Endodermal cell (in vitro differentiated cells): ENCODE measurements at places on chromosomes 2 and 18. TPM values are rescaled to one million over a fixed set of nuclear protein-coding genes. Genes with fewer than 3 reads are reported as not detected.
A peak's percentile ranks its signal among the peaks of the same experiment; 100 is the strongest.

DNA sequence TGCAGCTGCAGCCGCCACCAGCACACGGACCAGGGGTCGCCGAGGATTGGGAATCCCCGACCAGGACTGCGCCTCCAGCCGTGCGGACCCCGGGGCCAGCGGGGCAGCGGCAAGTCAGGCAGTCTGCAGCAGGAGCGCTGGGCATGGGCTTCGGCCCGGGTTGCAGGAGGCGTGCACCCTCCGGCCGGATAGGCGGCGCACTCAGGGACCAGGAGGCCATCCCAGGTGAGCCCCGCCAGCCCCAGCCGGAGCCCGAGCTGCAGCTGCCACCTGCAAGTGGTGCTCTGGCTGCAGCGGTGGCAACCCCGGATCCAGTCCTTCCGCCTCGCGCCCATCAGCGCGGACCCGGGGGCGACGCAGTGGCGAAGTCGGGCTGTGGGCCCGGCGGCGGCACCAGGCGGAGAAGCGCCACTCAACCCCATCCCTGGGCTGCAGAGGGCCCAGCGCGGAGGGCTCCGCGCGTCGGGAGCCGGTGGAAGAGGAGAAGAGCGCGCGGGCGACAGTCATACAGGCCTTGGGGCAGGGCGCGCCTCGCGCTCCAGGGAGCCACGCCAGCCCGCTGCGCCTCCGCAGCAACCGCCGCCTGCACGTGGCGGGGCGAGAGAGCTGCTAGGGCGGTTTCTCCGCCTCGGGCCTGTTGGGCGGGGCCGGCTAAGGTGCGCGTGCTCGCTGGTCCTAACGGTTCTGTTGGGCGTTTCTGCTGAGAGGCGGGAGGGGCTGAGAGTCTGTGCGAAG lies 73.8 kb downstream of the RPIA start:
- peak; percentile 85 for DNase-seq

GRCh38 chr2:188495969-188496431 lies 204.3 kb downstream of the GULP1 start:
- DNase-seq, result no peak

DNA sequence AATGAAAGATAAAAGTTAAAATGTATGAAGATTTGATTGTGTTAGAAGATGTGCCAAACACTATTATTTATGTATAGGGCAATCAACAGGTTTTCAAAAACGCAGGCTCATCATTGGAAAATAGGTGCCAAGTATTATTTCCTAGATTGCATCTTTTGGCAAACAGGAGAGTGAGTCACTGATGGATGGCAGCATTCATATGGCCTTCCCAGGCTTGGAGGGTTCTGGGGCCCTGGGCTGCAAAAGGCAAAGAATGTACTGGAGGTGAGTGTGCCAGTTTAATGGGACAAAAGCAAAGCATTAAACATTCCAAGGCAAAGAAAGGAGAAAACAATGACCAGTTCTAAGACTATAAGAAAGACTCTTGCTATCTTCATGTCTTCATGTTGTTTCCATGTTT lies 379.4 kb downstream of the RIT2 start:
- DNase-seq, result no peak

DNA sequence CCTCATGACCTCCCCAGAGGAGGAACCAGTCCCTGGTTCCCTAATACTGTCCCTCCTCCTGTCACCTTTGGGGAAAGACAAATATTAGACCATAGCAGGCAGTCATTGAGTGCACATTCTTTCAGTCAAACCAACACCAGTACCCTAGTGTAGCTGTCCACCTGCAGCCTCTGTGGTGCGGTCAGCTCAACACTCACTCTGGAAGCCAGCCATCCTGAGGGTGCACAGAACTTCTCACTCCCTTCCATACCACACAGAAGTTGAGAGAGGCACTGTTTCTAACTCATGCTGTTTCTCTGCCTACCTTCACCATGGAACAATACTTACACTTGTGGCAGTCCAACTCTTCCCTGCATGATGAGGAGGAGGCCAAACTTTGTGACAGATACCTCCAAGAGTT lies 232.6 kb upstream of the FBXO11 start:
- no peak for DNase-seq

- no peak for DNase-seq
Observed at GRCh38 chr18:9570255-9570654, 44.1 kb downstream of the PPP4R1 start.

- no peak for DNase-seq
Observed at GRCh38 chr2:59806486-59806885, 747.0 kb downstream of the BCL11A start.

DNA sequence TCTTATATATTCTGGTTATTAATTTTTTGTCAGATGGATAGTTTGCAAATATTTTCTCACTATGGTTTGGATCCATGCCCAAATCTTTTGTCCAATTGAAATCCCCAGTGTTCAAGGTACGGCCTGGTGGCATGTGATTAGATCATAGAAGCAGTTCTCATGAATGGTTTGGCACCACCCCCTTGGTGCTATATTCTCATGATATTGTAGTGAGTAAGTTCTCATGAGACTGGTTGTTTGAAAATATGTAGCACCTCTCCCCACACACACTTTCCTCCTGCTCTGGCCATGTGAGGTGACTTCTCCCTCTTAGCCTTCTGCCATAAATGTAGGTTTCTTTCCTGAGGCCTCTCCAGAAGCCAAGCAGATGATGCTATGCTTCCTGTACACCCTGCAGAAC lies 107.7 kb upstream of the KYNU start:
- DNase-seq, result no peak

- no peak for DNase-seq
Observed at GRCh38 chr2:122166820-122167219, 411.4 kb downstream of the TSN start.

Gene CHST10
- total RNA-seq, result 17.4 and 18.5 TPM in 2 replicates

DNA sequence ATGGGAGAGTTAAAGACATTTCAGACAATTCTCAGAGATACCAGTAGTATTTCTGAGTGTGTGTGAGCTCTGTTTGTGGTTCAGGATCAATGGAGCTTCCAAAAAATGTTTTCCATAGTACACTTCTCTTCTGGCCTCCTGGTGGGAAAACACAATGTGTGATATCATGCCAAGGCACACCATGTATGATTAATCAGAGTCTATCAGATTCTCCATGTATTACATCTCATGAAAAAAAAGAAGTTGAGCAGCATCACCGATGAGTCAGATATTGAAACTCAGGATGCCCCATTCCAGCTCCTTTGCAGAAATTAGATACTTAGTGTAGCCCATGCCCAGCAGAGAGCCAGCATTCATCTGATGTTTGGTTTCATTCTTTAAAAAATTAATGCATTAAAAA lies 620.3 kb upstream of the POU3F3 start:
- no peak for DNase-seq

- DNase-seq, result no peak
Observed at GRCh38 chr18:64082054-64082453, 66.8 kb downstream of the LINC00305 start.

DNA sequence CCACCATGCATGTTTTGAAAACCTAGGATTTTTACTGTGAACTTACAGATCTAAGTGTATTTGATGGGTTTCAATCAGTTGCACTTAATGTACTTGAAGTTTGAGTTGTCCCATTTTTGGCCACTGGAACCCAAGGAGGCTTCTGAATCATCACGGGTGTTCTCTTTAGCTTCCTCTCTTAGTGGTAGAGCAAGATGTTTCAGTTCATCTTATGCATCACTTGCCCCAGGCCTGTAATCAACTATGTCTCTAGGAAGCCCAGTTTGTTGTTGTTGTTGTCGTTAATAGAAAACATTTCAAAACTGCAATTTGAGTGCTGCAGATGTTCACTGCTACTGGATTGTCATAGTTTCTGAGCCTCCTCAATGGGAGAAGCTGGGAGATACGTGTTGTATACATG lies 97.0 kb downstream of the FHOD3 start:
- no peak for DNase-seq

GRCh38 chr2:53067056-53067455 lies 700.5 kb upstream of the CHAC2 start:
- DNase-seq, result no peak

GRCh38 chr2:235433860-235434259 lies 60.0 kb upstream of the AGAP1 start:
- peak; percentile 17 for DNase-seq

GRCh38 chr2:185484602-185485001 lies 254.0 kb upstream of the FSIP2 start:
- DNase-seq, result peak; percentile 70

GRCh38 chr2:10963155-10963554 lies 51.4 kb downstream of the KCNF1 start:
- no peak for DNase-seq

Gene PNKD
- total RNA-seq, result 39.6 to 43.1 TPM (median 40.2 TPM) in 3 replicates

- peak; percentile 66 for DNase-seq
Observed at GRCh38 chr2:102520009-102520408, 47.0 kb downstream of the SLC9A4 start.

DNA sequence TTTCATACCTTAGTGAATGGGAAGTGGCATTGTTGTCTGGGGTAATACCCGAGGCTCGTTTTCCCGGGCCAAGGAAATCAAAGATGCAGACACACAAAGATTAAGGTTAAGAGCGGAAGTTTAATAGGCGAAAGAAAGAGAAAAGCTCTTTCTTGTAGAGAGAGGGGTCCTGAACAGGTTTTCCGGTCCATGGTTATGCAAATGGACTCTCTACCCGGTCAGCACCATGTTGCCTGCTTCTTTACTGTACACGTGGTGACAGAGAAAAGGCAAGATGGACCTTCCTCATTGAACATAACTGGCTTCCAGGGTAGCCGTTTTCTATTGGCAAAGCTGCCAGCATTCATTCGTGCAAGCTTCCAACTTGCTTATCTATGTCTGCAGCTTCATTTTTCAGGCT lies 2063.5 kb downstream of the SUCLG1 start:
- no peak for DNase-seq

GRCh38 chr2:65724752-65725151 lies 292.4 kb upstream of the SPRED2 start:
- DNase-seq, result no peak

GRCh38 chr2:44934983-44935728 lies 6.3 kb upstream of the SIX3 start:
- peak; percentile 85 for DNase-seq

Gene CD8B2
- total RNA-seq, result not detected in 3 replicates

- no peak for DNase-seq
Observed at GRCh38 chr2:162710287-162710890, 128.2 kb downstream of the KCNH7 start.

DNA sequence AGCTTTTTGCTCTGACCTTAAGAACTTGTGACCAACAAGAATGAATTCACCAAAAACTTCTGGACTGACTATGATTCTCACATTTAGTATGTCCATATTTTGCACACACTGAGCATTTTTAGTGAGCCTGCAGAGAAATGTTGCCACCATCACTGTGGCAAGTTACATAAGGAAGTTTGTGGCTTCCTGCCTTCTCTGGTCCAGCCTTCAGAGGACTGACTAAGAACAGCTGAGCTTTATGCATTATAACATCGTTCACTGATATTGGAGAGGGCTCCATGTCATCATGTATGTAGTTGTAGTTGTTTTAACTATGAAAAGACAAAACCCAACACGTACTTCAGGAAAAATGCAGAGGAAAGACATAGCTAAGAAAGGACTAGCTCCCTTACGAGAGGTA lies 218.0 kb upstream of the CRIM1 start:
- DNase-seq, result no peak

DNA sequence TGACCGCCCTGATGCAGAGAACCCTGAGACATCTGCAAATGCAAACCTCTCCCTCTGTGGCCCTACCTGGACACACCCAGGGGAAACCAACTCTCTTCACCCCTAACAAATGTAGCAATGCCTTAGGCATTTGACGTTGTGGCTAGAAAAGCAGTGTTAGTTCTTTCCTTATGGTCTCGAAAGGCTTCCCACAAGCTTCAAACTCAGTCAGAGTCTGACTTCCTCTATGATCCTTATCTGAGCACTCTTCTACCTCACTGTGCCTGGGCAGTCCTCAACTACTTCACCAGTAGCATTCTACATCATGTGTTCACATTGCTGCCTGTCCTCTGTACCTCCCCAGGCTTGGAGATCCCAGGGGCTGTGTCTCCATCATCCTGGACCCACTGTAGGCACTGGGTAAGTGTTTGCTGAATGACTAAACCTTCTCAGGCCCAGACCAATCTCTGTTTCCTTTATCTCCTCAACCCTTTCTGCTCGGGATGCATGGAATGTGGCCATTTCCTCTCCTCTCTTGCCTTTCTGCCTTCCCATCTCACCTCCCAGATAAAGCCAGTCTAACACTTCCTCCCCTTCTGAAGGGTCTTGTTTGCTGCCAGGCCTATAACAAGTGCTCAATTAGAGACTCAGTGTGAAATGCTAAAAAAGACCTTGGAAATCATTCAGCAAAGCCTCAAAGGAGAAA lies 91.7 kb upstream of the ACAA2 start:
- DNase-seq, result peak; percentile 73

GRCh38 chr2:201248288-201248844 lies 12.0 kb upstream of the CASP8 start:
- DNase-seq, result no peak

DNA sequence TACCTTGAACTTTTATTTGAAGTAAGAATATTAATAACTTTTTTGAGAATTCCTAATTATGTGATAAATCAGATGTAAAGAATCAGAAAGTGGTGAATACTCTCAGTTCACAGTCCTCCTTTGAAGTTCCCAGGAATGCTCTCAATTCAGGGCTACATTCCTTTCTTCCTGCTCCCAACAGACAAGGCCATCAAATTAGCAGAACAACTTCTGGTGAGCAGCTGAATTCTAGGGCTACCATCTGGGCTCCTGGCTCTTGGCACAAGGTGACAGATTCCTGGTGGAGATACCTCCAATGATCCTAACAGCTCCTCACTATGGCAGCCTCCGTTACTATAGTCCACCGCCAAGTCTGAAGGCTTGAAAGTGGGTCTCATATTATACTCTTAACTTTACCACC lies 37.8 kb upstream of the OLA1 start:
- DNase-seq, result peak; percentile 63

- DNase-seq, result no peak
Observed at GRCh38 chr2:35416391-35417140, 939.0 kb upstream of the CRIM1 start.

DNA sequence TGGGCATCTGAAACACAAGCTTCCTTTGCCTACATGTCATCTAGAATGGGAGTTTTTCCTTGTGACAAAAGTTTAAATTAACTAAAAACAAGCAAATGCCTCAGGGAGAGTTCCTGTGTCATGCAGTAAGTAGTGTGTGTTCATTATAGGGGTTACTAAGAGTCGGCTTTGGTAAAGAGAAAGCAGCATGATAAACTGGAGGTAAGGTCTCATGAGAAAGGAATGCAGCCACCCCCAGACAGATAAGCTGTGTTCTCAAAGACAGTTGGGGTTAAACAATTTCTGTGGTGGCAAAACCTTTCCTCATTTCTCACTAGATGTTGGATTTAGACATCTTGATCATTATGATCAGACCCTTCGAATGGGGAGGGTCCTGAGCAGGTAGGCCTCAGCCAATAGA lies 129.7 kb downstream of the MAP4K4 start:
- no peak for DNase-seq

- DNase-seq, result peak; percentile 96
Observed at GRCh38 chr2:132415915-132416722, 486 bp upstream of the GPR39 start.

Gene ALKAL2
- total RNA-seq, result 0.44 and 1.2 TPM in 2 replicates

DNA sequence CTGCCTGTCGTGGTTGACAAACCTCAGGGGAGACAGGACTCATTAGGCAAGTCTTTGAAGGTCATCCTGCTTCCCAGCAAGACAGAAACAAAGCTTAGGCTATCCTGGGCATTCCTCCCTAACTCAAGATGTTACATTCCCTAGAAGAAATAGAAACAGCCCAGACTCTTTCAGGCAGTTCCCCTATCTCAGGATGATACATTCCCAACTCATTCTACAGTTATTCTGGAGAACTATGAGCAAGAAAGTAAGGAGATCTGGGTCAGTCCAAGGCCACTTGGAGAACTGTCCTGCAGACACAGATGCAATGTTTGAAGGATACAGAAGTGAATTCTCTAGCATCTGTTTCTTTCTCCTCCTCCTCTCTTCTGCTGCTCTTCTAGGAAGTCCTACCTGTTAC lies 220.1 kb upstream of the NCKAP5 start:
- no peak for DNase-seq

- DNase-seq, result peak; percentile 67
Observed at GRCh38 chr2:146853741-146854444, 990.9 kb upstream of the ACVR2A start.
